ENCODE measurements at places on chromosomes 7 and 10.

DNA sequence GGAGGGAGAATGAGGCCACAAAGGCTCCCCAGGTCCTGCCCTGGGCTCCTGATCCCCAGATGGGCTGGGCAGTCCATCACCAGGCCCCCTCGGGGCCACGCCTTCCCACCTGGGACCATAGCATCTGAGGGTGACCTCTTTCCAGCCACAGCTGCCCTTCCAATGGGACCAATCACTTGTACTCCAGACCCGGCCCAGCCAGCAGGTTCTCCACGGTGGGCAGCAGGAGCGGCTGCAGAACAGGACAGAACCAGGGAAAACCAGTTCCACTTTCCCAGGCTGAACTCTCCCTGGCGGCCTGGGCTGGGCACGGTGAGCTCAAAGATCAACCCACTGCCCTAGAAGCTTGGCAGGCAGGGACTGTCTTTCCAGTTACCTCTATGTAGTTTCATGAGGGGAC is 257.6 kb downstream of the MAD1L1 start:
- DNase-seq = no peak

DNA sequence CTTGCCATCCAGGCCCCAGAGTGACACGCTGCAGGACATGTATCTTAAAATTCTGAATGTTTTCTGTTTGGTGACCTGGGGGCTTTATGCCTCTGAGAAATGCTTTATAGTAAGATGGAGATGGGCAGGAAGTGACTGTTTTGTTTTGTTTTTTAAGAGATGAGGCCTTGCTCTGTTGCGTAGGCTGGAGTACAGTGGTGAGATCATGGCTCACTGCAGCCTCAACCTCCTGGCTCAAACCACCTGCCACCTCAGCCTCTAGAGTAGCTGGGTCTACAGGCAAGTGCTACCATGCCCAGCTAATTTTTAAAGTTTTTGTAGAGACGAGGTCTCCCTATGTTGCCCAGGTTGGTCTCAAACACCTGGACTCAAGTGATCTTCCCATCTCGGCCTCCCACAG is 20.6 kb downstream of the ZNF777 start:
- DNase-seq = no peak

DNA sequence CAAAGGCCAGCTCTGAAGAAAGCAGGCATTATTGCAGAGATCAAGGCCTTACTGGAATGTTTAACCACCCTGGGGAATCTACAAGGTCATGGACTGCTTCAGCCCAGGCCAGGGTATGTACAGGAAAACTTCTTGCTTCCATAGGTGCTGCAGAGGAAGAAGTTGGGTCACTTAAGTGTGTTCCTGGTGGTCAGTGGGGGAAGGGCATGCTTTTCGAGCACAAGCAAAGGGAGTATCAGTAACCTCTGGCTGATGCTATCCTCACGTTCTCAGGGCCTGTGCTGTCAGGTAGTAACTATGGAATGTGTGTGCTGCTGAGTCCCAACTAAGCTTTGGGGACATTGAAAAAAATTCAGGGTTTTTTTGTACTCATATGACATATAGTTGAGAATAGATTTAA is 234.0 kb upstream of the SP4 start:
- DNase-seq = no peak

GRCh38 chr10:133245439-133246235 is 8.0 kb downstream of the VENTX start:
- no peak for DNase-seq

DNA sequence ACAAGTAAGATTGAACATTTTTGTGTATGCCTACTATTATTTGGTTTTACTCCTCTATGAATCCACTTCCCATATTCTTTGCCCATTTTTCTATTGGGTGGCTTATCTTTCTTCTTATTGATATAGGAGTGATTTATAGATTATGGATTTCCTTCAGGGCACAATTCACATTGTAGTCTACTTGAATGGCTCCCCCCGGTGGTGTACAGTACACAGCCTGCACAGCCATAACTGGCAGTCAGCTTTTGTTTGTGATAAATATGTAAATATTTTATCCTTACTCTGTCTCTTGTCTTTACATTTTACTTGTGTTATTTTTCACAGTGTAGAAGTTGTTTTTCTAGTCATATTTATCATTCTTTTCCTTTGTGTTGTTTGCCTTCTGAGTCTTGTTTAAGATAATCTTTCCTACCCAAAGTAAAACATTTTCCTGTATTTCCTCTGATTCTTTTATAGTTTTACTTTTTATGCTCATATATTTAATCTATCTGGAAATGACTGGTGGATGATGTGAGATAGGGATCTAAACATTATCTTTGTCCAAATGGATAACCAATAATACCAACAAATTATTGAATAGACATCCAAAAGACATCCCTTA is 23.9 kb upstream of the CALD1 start:
- no peak for DNase-seq

DNA sequence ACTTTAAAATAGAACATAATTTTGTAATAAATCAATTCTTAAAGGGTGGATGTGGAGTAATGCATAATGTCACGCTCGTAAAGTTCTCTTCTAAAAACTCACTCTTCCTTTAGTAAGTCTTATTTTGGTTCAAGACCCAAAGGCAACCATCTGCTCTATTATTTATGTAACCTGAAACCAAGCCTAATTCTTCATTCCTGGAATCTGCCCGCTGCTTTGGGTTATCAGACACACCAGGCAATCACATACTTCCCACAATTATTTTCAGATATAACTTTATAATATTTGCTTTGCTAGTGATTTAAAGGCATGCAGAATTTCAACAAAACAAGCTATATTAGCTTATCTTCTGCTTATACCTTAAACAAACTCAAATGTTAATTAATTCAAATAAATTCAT is 39.0 kb downstream of the RAB11FIP2 start:
- no peak for DNase-seq

DNA sequence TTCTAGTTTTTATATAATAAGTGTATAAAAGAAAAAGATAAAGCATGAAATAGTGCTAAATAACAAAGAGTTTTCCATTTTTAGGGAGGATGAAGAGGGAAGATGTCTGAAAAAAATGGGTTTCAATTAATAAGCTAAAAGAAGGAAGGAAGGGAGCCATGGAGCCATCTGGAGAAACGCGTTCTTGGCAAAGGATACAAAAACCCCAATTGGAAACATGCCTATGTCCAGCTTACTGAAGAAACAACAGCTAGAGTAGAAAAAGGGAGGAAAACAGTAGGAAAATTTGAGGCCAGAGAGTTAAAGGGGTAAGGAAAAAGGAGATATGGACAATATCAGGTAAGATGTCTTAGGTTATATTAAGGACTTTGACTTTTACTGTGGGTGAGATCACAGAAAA is 416.2 kb upstream of the GHITM start:
- no peak for DNase-seq

GRCh38 chr7:79502151-79502550 is 48.7 kb upstream of the MAGI2 start:
- DNase-seq = no peak

DNA sequence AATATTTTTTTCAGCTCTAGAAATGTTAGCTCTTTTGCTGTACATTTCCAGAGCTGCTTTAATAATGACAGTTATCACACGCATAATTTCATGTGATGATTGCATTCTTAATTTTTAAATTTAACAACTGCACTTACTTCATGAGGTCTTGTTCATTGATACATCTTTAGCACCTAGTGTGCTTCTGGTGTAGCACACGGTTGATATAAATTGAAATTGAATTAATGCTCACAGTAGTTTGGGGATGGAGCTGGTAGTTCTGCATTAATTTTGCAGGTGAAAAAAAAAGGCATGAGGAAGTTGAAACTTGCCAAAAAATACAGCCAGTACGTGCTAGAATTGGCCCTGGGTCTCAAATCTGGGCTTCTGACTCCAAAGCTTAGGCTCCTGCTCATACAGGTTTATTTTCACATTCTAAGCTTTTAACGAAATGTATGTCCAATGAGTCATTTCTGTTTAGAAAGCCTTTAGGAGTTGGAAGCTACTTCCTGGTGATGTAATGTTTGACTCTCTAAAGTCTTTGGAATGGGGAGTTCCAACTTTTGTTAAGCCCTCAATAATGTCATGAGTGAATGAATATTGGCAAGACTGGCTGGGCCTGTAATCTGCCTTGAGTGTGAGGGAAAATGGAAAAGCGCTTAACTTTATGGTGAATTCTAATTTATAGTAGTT is 62.5 kb downstream of the DAGLB start:
- DNase-seq = no peak

- DNase-seq = no peak
Observed at GRCh38 chr7:24039991-24040624, 243.9 kb upstream of the NPY start.

- DNase-seq = no peak
Observed at GRCh38 chr7:54985426-54986330, 33.1 kb upstream of the EGFR start.

DNA sequence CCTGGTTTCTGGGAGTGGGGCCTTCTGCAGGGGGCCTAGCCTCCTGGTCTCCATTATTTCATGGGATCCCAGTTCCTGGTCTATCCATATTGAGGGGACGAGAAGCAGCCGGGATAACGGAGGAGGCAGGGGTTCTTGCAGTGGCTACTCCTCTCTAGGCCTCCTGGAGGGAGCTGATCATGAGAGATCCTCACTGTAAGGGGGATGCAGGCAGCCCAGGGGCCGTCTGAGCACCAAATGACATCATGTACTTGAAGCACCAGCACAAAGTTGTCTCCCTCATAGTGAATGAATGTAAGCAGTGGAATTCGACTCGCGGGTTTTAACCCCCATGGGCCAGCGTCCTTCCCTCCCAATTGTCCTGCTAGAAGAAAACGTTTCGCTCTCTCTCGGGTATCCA is 964 bp upstream of the ADCY1 start:
- DNase-seq = no peak

DNA sequence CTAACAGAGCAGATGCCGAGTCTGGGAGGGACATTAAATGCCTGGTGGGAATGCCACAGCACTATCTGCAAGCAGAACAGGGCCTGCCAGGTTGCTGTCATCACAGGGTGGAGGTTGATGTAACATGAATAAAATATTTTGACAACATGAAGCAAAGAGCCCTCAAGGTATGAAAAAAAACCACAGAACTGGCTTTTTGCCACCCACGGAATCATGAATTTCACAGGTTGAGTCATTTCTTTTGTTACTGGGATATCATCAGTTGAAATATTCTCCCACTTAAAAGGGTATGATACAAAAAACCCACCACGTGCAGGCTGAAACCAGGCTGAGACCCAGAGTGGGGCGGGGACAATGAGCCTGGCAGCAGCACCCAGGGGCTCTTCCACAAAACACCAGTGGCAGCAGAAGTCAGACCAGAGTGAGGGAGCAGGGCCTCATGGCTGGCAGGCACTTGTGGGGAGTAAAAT is 220.1 kb downstream of the TNS3 start:
- DNase-seq = no peak

- DNase-seq = no peak
Observed at GRCh38 chr10:129416956-129417765, 49.9 kb upstream of the MGMT start.

DNA sequence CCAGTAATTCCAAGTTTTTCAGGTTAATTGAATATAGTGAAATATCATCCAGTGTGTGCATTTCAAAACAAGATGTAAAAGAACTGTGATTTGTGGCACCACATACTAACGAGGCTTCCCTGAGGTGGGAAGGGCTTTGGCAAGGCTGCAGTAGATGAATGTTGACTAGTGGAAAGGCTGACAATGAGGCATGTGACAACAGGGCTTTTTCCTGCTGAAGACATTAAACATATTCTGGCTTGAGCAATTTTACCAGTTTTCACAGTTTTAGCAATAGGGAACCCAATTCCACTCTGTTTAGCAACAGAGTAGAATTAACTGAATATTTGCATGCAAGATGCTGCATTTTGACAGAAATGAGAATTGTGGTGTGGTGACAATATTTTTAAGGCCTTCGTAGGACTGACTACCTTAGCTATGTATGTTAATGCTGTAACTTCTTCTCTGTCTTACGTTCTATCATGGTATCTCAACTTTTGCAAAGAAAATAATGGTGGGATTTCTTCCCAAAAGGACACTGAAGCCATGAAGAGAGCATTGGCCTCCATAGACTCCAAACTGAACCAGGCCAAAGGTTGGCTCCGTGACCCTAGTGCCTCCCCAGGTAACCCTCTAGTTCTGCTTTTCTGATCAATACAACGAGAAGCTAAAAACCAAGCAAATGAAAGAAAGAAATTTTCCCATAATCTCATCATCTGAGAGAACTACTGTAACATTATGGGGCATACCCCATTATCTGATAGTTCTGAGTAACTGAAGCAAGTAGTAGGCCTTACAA is 68.5 kb downstream of the AP3M1 start:
- DNase-seq = no peak

DNA sequence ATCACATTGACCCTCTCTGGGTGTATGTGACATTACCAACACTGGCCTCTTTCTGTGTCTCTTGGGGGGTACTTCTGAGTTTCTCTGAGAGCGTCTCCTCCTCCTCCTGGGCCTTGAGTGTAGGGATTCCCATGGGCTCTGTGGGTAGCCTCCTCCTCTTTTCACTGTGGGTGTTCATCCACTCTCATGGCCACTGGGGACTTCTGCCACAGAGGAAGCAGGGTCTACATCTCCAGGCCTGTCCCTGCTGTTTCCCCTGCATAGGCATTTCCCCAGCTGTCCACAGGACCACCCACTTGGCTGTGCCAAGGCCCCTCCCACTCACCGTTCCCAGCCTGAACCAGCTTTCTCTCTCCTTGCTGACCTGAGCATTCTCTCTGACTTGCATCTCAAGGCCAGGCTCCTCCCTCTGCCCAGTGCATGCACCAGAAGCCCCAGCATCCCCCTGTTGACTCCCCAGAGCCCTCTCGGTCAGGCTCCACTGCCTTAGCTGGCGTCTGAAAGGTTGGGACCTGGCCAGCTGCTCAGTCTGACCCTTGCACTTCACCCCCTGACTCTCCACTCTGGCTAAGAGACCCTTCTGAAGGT is 487.6 kb downstream of the GLRX3 start:
- no peak for DNase-seq

DNA sequence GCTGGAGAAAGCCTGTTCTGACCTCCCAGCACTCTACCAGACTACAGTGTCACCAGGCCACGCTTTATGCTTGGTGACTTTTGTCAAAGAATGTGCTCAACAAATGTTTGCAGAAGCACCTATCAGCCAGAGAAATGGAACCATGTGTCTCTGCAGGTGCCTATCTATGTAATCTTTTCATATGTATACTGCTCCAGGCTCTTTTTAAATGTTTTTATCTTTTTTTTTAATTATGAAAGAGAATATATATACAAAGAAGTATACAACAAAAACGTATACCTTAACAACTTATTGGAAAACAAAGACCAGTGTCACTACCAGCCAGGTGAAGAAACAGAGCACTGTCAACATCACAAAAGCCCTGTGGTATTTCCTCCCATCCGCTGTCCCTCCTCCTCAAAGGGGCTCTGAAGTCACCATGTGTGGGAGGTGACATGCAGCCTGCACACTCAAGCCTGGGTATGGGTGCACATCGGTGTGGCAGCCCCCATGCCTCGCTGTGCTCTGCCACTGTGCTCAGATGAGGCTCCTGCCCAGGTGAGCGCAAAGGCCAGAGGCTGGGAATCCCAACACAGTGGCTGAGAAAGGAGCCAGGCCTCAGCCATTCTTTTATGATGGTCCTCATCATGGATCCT is 120.6 kb downstream of the CLEC2L start:
- DNase-seq = no peak
